ENCODE measurements at places on chromosomes 5 and 9.

- DNase-seq: no peak
Observed at GRCh38 chr5:140339636-140340035, 6.8 kb downstream of the HBEGF start.

DNA sequence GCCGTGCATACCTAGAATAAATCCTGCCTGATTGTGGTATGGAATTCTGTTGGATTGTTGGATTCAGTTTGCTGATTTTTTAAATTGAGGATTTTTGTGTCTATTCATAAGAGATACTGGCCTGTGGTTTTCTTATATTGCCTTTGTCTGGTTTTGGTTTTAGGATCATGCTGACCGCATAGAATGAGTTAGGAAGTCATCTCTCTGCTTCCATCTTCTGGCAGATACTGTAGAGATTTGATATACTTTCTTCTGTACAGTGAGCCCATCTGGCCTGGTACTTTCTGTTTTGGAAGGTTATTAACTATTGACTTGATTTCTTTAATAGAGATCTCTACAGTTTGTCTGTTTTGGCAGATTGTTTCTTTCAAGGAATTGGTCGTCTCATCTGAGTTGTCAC lies 14.7 kb downstream of the CEP72 start:
- peak; percentile 31 for DNase-seq

- DNase-seq: peak; percentile 86
Observed at GRCh38 chr9:34403554-34404380, 27.1 kb upstream of the MYORG start.

DNA sequence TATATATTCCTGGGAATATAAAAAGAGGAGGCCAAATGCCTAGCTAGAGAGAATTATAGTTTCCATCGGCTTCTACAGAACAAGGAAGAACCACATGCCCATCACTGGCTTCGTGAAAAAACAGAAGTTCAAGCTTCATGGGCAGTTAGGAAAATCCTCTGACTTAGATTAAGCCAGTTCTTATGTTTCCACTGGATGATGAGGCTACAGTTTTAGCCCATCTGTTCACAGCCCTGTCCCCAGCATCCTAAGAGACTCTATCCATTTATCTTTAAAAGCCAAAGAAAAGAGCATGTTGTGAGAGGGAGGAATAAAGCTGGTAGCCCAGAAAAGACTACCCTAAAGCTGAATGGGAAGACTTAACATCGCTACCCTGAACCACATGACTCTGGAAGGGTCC lies 285.5 kb upstream of the WWC1 start:
- DNase-seq: no peak

GRCh38 chr9:129368444-129368978 lies 190.4 kb upstream of the IER5L start:
- DNase-seq: no peak

All from adipocyte (in vitro differentiated cells).